Heart left ventricle (tissue), 16 donors: ENCODE measurements at places on chromosomes 11 and 22.

DNA sequence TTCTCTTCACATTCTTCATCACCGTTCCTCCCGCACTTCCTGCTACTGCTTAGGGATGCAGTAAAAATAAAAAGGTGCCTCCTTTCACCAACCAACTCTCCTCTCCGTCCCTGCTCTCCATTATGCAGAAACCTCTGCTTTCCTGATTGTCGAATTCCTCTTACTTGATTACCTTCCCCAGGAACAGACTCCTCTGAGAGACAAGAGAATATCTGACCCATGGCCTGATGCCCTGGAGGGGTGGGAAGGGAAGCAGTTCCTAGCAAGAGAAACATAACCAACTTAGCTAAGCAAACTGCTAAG lies 80.9 kb downstream of the TRIM29 start:
- DNase-seq: no peak

- DNase-seq: no peak
Observed at GRCh38 chr11:74775762-74776161, 27.1 kb downstream of the RNF169 start.

DNA sequence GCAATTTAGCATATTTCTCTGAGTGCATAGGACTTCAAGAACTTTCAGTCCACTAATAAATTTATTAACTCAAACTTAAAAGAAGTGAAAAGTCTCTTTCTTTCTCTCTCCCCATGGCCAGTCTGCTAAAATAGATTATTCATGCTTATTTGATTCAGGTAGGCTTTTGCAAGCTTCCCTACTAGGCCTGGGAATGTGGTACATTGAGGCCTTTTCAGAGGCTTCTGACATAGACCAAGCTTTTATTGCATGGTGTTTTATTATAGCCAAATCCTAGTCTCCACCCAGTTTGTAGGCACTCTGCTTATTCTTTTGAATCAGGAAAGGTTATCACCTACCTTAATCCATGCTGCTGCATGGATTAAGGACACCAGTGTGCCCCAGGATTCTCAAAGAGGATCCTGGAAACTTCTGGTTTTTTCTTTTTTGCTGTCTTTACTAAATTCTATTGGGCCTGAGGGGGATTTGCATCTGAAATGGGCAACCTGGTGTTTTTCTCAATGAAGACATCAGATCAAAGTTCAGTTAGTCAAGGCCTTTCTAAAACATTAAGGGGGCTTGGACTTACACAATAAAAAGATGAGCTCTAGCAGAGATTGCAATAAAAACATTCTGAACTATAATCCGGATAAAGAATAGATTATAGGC lies 92.2 kb downstream of the ELP4 start:
- no peak for DNase-seq

GRCh38 chr11:95501761-95502266 lies 270.8 kb upstream of the SESN3 start:
- peak; percentile 23 for DNase-seq

DNA sequence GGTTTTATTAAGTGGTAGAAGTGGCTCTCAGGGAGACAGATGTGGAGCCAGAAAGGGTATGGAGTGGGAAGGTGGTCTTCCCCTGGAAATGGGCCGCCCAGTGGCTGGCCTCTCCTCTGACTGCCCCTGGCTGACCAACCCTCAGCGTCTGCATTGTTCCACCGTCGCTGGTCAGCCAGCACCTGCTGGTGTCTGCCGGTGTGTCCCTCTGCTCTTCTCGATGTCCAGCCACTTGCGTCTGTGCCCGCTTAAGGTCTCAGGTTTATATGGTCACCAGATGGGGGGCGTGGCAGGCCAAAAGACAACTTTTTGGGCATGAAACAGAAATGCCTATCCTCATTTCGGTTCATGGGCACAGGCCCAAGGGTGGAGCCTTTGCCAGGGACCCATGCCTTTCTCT lies 1221.5 kb downstream of the JRKL start:
- DNase-seq: no peak

GRCh38 chr11:111456859-111457730 lies 55.1 kb downstream of the BTG4 start:
- no peak for DNase-seq

- DNase-seq: peak; percentile 74
Observed at GRCh38 chr11:57425565-57426438, 1.1 kb downstream of the SLC43A3 start.

DNA sequence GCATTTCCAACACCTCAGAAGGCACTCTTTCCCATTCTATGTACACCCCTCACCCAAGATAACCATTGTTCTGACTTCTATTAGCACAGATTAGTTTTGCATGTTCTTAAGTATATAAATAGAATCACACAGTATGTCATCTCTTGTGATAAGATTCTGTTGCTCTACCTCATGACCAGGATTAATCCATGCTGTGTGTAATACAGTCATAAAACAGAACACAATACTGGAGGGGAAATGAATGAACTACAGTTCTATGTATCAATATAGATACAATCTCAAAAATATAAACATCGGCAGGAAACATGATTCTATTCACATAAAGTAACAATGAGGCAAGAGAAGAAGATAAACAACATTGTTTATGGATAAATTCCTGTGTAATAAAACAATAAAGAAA lies 151.5 kb downstream of the ATG16L2 start:
- no peak for DNase-seq

DNA sequence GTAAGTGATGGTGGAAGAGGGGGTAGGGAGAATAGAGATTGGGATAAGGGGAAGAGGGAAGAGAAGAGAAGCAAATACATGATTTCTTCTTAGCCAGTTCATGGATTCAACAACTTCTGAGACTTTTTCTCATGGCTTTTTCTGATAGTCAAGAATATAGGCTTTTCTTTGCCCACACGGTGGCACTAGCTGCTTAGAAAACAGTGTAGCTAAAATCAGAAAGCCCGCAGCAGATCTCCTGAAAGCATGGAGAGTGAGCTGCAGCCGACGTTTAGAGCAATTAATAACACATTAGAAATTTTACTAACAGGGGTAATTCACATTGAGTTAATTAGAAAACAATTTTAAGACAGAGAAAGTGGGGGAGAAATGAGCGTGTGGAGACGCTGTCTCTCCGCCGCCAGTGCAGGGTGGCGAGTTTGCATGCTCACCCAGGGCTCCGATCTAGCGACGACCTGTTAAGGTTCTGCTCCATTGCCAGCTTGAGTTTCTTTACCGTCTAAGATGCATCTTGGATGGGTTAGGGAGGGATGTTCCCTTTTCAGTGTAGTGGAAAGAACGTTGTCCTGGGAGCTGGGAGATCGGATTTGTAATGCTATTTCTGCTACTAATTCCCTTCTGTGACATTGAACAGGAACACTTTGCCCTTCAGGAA lies 3.3 kb upstream of the RAG1 start:
- DNase-seq: no peak

- no peak for DNase-seq
Observed at GRCh38 chr22:29259253-29259899, 8.4 kb downstream of the RHBDD3 start.

- DNase-seq: peak; percentile 88
Observed at GRCh38 chr11:114179234-114179941, 116.8 kb upstream of the NNMT start.

DNA sequence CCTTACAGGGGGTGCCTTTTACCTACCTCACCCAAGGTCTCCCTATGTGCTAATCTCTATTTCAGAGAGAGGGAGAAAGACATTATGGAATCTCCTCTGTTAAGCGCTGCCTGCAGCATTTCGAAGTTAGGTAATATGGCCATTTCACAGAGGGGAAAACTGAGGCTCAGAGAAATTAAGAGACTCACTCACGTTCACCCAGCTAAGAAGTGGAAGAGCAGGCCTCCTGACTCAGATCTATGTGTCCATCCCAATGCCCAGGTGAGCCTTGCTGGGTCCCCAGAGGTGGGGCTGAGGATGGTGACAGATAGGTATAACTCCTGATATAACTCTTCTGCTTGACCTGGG lies 147.0 kb downstream of the FBXO7 start:
- DNase-seq: no peak

- no peak for DNase-seq
Observed at GRCh38 chr22:46511151-46512038, 26.0 kb downstream of the CELSR1 start.

DNA sequence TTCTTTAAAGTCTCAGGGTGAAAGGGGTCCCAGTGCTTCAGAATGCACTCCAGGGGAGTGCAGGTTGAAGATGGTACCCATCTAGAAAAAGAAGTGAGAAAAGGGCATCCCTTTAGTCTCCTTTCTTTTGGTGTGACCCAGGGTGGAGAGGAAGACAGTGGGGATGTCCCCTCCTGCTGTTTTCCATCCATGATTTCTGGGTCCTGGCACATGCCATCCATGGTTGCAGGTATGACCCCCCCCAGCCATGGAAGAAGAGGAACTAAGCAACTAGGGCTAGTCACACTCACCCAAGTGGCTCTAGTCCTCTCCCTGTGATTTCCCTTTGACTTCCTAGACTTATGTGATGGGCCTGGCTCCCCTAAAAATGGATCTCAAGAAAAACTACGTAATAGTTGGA lies 15.9 kb upstream of the EI24 start:
- no peak for DNase-seq

- no peak for DNase-seq
Observed at GRCh38 chr11:85965202-85965601, 103.7 kb downstream of the PICALM start.

- DNase-seq: no peak
Observed at GRCh38 chr11:120025606-120026335, 112.1 kb downstream of the TRIM29 start.

DNA sequence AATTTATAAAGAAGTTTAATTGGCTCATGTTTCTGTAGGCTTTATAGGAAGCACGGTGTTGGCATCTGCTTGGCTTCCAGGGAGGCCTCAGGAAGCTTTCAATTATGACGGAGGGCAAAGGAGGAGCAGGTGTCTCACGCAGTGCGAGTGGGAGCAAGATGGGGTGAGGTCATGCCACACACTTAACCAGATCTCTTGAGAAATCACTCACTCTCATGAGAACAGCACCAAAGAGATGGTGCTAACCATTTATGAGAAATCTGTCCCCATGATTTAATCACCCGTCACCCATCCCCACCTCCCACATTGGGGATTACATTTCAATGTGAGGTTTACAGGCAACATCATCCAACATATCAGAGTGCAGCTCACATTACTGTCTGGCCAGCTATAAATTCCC lies 103.5 kb downstream of the ARHGAP8 start:
- DNase-seq: no peak

DNA sequence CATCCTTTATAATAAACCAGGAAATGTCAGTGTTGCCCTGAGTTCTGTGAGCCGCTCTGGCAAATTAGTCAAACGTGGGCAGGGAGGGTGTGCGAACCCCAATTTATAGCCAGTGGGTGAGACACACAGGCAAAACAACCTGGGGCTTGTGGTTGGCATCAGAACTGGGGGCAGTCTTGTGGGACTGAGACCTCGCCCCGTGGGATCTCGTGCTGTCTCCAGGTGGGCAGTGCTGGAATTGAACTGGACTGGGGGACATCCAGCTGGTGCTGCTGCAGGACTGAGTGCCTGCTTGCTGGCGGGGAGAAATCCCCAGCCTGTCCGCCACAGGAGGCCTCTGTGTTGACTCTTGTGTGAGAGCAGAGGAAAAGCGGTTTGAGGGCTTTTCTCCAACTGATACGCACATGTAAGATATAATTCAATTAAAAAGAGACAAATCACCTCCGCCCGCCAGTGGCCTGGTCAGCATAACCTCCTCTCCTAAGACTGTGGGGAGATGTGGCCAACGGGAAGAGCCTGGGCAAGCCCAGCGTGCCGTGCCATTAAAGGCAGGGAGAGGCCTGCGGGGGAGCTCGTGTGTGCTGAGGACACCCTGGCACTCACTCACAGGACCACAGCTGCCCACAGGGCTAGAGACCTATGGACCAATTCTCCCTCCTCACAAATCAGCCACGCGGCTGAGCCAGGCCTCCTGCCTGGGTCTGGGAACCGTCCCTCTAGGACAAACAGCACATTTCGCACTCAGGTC lies 18.4 kb downstream of the SULT4A1 start:
- no peak for DNase-seq

GRCh38 chr11:12757416-12757815 lies 83.2 kb downstream of the TEAD1 start:
- no peak for DNase-seq

GRCh38 chr22:50015451-50016307 lies 3.1 kb upstream of the IL17REL start:
- no peak for DNase-seq

DNA sequence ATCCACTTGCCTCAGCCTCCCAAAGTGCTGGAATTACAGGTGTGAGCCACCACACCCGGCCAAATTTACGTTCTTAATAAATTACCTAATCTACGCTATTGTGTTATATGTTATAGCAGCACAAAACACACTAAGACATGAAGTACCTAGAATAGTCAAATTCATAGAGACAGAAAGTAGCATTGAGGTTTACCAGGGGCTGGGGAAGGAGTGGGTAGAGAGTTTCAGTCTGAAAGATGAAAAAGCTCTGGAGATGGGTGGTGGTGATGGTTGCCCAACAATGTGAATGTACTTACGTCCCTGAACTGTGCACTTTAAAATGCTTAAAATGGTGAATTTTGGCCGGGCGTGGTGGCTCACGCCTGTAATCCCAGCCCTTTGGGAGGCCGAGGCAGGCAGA lies 65.7 kb upstream of the NUP50 start:
- DNase-seq: no peak

- DNase-seq: peak; percentile 45
Observed at GRCh38 chr11:119689302-119689701, 39.7 kb downstream of the NECTIN1 start.

- no peak for DNase-seq
Observed at GRCh38 chr11:58770627-58771457, 39.1 kb upstream of the GLYAT start.

- peak; percentile 36 for DNase-seq
Observed at GRCh38 chr22:50473855-50474671, 772 bp downstream of the SBF1 start.

DNA sequence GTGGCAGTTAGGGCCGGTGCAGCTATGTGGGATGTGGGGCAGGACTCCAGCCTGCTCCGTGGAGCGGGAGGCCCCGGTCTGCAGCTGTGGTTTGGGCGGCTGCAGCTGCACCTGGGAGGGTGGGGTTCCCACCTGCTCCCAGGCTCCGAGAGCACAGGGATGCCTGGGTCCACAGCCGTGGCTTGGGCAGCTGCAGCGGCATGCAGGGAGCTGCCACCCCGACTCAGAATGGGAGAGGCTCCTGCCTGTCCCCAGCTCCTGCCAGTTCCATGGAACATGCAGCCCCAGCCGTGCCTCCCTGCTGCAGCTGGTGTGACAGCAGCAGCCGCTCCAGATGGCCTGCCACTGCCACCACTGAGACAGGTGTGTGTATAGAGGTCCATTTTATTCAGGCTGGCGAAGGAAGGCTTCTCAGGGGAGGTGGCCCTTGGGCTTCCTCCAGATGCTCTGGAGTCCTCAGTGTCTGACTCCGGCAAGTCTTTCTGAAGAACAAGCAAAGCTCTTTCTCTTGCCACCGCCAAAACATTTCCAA lies 21.8 kb upstream of the UPK3A start:
- no peak for DNase-seq

- DNase-seq: no peak
Observed at GRCh38 chr11:134950692-134951304, 538.8 kb upstream of the B3GAT1 start.

DNA sequence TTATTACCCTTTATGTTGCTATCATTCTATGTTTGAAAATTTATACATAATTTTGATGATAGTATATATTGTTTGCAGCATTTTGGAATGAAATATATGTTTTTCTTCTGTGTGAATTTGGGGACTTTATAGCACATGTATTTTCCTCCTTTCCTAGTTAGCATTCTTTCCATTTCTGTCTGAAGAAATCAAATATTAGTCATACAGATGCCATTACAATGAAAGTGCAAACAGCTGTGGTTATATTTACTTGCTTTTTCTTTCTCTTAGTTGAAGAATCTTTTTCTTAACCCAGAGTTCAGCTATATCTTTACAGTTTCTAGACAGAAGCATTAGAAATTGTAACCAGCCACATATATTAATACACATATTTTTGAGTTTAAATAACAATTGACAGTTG lies 753.1 kb upstream of the ARHGAP42 start:
- no peak for DNase-seq

- no peak for DNase-seq
Observed at GRCh38 chr22:26888887-26889286, 231.5 kb downstream of the MIAT start.
